ENCODE measurements at places on chromosomes 12 and 14.

DNA sequence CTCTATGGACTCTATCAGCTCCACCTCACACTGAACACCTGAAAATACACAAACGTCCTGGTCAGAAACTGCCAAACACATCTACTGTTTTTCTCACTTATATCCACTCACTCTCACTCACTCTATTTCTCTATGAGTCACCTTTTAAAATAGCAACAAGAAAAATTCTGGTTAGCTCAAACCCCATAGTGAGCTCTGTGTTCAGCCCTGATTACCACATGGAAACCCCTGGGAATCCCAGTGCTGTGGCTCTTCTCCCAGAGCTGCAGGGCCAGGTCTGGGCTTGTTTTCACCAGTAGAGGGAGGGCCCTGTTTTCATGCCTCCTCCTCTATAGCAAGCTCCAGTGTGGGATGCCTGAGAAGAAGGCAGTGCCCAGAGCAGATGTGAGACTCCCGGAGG is 1126.1 kb downstream of the TMEM121 start:
- DNase-seq, result no peak

- no peak for DNase-seq
Observed at GRCh38 chr14:79552778-79553177, 658.5 kb downstream of the DIO2 start.

DNA sequence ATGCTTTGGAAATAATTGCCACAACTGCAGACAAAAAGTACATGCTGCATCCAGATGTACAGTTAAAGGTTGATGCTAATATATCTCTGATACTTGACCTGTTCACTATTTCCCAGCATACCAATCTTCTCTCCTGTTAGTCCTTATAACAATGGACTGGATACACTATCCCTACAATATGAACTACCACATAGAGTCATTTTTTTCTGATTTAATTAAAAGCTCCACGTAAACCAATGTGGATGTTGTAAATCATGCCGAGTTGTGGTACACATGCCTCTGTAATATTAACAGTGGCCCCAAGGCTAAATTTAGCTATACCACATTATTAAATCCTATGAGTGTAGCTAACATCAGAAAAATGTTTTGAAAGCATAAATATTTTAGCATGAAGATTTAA is 469.1 kb upstream of the RPL10L start:
- no peak for DNase-seq

DNA sequence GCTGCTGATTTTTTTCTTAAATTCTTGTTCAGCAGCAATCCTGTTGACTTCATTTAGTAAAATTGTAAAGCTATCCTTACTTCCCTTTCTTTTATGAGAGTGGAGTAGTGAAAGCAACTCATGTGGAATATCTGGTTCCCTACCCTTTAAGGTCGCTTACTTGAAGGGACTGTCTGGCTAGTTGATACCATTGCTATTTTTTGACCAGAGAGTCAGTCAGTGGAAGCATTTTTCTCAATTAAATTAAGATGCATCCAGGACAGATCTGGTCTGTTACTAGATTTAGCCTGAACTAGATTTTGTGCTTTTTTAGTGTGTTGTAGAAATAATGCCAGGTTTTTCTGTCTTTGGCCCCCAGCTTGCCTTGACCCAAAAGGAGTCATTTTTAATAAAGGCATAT is 18.0 kb downstream of the TTC8 start:
- no peak for DNase-seq

DNA sequence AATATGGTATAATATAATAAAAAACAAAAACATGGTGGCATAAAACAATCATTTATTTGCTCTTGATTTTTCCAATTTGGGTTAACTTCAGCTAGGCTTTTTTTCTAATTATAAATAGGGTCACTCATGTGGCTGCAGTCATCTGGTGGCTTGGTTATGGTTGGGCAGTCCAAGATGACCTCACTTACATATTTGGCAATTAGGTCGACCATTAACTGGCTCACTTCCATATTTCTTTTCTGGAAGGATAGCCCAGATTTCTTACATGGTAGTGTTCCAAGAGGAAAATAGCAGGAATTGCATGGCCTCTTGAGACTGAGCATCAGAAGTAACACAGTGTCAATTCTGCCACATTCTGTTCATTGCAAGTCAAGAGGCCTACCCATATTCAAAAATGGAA is 153.4 kb downstream of the FUT8 start:
- DNase-seq, result no peak

GRCh38 chr12:77299910-77300669 is 234.7 kb upstream of the E2F7 start:
- no peak for DNase-seq

GRCh38 chr12:106452309-106452708 is 94.8 kb downstream of the POLR3B start:
- DNase-seq, result no peak

DNA sequence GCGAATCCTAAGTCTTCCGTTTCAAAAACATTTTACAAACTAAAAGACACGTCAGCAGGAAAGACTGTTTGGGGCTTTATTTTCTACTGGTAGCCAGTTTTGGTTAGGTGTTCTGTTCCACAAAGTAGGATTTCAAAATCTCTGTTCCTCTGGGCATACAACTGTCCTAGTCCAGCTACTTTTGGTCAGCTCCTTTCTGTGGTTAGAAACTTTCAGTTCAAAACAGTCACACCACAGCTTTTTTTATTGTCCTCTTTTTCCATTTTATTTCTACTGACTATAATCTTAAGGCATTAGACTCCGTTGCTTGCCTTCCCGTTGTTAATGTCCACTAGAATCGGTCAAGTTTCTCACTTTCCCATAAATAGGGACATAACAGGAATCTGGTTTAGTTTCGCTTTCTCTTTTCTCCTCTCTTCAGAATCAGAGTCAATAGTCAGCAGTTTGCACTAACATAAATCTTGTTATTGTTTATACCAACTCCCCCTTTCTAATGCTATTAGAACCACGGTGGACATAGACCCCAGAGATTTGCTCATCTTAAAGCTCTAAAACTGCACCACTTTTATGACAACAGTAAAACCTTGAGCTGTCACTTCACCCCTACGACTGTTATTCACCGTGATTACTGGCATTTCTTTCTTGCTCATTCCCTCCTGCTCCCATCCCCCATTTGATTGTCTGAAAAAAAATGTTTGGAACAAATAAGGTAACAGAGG is 41.5 kb upstream of the NPAS3 start:
- DNase-seq, result no peak

DNA sequence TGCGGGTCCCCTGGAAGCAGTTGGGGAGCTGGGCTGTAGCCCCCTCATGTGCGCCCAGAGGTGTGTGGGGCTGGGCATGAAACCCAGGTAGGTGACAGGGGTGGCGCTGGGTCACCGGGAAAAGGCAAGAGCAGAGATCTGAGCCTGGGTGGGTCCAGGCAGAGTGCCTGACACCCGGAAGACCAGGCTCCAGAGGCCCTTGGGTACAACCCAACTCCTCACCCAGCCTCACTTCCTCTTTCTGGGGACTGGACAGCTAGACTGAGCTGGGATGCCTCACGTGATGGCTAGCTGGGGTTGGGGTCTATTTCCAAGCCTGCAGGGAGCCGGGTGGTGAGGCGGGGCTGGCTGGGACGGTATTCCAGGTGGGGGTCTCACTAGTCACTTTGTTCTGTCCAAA is 16.3 kb upstream of the CYP46A1 start:
- DNase-seq, result no peak

DNA sequence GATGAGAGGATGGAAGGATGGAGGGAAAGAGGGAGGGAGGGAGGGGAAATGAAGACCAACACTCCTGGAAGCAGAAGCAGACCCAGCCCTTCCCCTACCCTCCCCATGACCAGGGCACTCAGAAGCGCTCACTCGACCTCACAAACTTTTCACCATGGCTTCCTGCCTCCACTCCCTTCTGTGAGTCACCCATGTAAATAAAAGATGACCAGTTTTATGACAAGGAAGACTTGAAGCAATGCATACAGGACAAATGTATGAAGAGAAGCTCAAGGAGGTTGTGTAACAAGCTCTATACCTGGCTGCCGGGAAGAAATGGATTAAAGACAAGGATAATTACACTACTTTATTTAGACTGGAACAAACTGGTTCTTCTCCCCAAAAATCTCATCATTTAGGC is 63.8 kb downstream of the CDC42BPB start:
- DNase-seq, result no peak

DNA sequence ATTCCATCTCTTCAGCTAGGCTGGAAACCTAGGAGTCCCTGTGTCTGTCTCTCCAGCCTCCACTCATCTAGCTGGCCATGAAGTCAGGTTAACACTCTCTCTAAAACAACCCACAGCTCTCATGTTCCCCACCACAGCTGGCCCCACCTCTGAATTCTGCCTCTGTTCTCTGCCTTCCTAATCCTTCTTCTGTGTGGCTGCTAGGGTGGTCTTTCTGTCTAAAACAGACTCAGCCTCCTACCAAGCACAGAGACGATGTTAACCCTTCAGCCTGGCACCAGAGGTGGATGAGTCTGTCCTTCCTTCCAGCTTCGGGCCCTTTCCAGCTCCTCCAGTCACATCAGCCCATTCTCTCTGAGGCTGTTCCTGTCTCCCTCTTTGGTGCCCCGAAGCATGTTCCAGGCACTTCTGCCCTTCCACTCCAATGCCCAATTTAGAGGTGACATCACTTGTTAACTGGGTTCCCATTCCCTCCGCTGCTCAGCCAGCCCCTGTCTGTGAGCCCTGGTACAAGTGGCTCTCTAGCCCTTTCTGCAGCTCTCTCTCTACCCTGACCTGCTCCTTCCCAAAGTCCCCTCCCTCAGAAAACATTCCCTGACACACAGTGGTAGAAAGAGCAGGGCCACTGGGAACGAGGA is 9.1 kb downstream of the FIGNL2 start:
- no peak for DNase-seq

- no peak for DNase-seq
Observed at GRCh38 chr12:65881348-65881961, 57.2 kb downstream of the HMGA2 start.

DNA sequence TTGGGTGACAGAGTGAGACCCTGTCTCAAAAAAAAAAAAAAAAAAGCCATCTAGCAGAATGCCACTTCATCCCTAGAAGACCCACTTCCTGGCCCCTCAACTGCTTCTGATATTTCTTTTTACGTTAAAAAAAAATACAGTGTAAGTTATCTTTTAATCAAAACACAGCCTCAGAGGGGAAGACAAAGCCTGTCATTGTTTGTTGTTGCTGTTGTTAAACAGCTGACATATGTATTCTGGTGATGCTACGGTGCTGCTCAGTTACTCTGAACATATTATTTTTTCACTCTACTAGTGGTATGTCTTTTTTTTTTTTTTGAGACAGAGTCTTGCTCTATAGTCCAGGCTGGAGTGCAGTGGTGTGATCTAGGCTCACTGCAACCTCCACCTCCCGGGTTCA is 75.4 kb downstream of the PAPLN start:
- DNase-seq, result no peak

DNA sequence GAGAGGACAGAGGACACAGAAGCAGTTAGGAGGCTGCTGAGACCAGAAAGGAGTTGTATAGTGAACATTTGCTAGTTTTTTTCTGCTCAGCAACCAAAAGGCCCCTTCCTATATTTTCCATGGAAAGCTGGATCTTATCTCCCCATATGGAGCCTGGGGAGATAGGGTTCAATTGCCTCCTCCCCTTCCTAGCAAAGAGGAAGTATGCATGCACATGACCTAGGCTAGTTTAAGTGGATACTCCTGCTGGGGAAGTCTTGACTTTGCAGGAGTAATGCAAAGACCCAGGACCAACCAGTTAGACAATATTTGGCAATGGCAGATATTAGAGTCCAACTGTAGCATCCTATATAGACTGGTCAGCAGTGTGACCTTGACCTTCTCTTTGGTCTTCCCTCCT is 15.1 kb downstream of the CHD8 start:
- DNase-seq, result no peak

DNA sequence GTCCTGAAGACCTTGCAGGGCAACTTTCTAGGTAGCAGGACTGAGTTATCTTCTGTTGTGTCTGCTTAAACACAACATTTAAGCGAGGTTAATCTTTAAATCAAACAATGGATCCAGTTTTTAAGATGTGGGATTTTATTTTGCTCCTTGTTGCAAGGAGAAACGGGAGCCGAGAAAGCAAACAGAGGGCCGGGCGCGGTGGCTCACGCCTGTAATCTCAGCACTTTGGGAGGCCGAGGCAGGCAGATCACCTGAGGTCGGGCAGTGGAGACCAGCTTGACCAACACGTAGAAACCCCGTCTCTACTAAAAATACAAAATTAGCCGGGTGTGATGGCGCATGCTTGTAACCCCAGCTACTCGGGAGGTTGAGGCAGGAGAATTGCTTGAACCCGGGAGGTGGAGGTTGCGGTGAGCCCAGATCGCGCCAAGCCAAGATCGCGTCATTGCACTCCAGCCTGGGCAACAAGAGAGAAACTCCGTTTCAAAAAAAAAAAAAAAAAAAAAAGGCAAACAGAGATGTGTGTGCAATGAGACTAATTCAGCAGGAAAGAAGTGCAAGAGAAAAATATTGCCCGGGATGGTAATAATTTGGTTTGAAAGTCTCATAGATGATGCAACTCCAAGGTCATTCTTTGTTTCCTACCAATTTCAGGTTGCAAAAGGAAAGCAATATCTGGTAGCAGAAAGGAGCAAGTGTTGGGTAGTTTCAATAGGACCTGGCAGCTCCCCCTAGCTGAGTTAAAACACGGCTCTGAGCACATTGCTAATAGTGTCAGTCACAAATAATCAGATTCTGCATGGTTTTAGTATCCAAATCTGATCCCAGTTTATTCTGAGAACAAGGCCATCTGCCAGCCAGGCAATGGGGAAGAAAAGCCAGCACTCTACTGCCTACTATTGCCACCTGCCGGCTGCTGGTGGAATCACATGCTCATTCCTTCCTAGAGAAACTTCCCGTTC is 141.4 kb downstream of the PPM1H start:
- peak; percentile 20 for DNase-seq

DNA sequence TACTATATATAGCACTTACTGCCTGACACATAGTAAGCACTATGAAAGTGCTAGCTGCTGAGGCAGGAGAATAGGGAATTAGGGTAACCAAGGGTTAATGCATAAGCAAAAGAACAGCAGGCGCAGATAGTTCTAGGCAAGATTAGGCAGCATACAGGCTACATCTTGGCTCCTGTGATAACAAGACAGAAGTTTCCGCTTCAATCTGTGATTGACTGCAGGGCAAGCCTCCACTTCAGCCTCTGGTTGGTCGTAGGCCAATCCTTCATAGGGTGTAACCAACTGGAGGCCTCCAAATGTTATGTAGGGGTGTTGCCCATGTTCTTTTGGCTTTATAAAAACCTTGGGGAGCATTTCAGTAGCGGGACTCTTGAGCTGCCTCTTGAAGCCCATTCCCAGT is 46.9 kb downstream of the KLHL28 start:
- DNase-seq, result no peak

GRCh38 chr12:104502217-104502616 is 45.5 kb downstream of the CHST11 start:
- no peak for DNase-seq

- DNase-seq, result no peak
Observed at GRCh38 chr14:69713209-69713781, 53.6 kb upstream of the SRSF5 start.

Measured in KG1 (cell line).